ENCODE measurements at places on chromosomes 6 and 20. TPM values are rescaled to one million over a fixed set of nuclear protein-coding genes. Genes with fewer than 3 reads are reported as not detected.

DNA sequence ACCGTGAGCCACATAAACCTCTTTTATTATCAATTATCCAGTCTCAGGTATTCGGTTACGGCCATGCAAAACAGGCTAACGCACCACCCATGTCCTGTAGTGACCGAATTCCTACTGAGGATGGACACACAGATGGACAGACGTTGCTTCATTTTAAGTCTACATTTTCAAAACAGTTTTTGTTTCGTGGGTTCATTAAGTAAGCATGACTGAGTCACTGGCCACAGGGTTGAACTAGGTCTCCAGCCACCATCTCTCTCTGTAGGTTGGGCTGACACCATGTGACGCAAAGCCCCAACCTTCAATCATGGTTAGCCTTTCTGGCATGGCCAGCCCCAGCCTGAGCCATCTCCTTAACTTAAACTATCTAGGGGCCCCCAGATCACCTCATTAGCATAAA, 110.0 kb upstream of the SLC22A23 start:
- DNase-seq = no peak

DNA sequence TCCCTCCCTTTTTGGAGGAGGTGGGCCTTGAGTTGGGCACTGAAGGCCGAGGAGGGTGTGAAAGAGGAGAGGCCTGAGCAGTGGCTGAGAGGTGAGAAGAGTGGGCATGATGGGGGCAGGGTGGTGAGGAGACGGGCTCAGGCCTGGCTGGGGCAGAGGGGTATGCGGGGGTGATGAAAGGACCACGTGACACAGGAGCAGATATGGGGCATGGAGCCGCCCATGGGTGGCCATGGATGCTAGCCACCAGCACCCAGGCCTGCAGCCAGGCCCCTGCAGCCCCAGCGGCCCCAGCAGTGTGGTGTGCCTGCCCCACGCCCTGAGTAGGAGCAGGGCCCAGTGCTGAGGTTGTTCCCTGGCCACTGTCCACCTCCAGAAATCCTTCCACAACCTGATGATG, 26.5 kb downstream of the UQCC2 start:
- no peak for DNase-seq

DNA sequence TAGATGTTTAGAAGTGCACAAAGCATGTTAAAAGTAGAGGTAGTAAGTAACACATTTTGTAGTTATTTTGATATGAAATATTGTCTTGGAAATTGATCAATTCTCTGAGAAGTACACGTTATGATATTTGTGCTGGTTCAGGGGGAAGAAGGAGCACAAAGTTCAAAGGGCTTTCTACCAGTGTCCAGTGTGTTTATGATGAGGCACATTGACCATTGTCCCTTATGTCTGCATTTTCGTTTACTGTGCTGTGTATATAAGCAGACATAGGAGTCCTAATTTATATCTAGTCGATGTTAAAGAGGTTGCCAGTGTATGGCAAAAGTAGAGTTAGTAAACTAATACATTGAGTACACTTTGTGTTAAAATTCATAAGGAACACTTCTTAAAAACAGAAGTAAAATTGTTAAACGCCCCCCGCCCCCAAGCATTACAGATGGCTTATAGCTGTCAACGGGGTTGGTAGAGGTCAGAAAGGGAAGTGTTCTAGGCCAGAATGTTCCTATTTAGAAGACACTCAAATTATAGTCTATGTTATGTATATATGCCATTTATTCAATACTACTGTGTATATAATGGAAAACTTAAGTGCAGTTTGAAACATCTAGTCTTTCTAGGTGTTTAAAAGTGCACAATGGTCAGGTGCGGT, 13.3 kb upstream of the HMGN4 start:
- DNase-seq = no peak

DNA sequence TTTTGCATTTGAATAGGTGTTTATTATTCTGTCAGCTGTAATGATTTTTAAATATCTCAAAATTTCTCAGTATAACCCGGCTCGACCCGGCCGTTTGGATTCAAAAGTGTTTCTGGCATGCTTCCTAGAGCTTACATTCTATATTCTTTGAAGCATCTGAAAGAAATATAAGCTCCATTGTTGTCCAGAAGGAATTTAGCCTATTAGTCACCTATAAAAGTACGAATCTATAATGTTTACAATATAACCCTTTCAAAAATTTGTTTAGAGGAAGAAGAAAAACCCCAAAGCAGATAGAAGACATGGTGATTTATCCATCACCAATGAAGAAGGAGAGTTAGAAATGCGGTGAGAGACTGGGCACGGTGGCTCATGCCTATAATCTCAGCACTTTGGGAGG, 22.3 kb upstream of the HECA start:
- no peak for DNase-seq

DNA sequence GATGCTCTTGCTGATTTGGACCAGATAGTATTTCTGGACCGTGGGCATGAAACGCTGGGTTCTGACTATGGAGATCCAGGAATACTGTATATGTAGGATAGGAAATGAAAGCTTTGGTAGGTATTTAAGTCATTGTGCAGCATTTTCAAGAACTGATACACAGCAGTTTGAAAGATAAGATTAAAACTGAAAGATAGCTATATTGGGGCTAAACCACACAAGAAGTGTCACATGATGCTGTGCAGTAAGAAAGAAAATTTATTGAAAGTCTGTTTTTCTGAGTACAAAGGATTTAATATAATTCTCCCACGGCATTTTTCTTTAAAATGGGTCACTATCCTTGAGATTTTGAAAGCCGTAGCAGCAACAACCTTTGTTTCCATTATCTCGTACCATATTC, 305 bp downstream of the IL17A start:
- DNase-seq = no peak

DNA sequence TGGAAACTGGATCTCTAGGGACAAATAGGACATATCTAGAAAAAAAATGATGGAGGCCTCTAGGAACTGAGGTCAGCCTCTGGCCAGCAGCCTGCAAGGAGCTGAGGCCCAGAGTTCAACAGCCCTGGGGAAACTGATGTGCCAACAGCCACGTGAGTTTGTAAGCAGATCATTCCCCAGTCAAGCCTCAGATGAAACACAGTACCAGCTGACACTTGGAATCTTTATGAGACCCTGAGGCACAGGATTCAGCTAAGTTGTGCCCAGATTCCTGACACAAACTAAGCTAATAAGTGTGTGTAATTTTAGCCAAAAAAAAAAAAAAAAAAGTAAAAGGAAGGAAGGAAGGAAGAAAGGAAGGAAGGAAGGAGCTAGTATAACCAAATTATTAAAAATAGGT, 1059.8 kb upstream of the MAP3K7 start:
- DNase-seq = no peak

DNA sequence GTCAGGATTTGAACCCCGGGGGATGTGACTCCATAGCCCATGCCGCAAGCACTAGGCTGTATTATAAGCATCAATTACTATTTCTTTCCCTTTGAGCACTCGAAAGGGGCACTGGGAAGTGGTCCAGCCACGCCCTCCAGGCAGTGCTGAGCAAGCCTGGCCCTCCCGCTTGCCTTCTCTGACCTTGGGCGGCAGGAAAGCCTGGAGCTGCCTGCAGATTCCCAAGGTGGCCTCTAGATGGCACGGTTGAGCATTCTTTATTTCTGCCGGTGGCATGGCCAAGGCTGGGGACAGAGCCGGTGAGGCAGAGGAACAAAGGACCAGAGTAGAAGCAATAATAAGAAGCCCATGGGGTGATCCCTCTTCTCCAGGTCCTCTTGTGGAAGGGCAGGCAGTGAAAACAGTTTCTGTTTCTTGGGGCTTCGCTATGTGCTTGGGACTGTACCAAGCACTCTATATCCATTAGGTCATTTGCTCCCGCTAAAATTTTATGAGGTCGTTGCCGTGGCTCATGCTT, 32.0 kb downstream of the ARHGAP40 start:
- DNase-seq = no peak

COL21A1 gene
- total RNA-seq = 3.4 TPM

SPATS1 gene
- total RNA-seq = not detected
